ENCODE measurements at places on chromosomes 12 and 14.
A peak's percentile ranks its signal among the peaks of the same experiment; 100 is the strongest.

DNA sequence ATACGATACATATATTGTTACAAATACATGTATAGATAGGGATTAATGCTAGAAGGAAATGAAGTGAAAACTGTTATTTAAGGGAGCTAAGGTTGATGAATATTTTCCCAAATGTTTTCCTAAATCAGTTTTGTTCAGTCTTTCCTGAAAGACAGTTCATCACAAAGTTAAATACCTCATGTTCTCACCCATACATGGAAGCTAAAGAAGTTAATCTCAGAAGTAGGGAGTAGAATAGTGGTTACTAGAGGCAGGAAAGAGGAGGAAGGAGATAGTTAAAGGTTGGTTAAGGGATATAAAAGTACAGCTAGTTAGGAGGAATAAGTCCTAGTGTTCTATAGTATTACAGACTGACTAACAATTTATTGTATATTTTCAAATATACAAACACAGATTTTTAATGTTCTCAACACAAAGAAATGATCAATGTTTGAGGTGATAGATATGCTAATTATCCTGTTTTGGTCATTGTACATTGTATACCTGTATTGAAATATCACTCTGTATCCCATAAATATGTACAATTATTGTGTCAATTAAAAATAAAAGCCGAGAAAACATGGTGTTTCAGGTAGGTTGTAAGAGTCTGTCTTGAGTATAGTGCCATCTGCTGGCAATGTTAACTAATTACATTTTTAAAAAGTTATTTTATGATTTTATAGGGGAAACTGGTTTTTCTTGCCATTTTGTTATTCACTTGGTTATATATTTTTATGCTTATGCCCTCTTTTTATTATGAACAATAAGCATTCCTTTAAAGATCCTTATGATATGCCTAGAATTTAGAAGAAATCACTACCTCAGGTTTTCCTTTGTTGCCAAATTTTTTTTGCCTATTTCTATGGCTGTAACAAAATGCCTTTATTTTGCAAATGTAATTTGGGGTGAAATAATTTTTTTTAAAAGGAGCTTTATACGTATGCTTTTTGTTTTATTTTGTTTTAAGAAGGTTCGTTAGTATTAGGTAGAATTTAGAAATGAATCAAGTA is 26.9 kb downstream of the ZDHHC17 start:
- H3K4me1 ChIP-seq: peaks cover 5% of the 10 kb centered on the region
- no peaks in the 10 kb centered on the region for H3K27me3 ChIP-seq
- H3K36me3 ChIP-seq: no peaks in the 10 kb centered on the region
- no peak overlapping the region for H3K4me3 ChIP-seq

DNA sequence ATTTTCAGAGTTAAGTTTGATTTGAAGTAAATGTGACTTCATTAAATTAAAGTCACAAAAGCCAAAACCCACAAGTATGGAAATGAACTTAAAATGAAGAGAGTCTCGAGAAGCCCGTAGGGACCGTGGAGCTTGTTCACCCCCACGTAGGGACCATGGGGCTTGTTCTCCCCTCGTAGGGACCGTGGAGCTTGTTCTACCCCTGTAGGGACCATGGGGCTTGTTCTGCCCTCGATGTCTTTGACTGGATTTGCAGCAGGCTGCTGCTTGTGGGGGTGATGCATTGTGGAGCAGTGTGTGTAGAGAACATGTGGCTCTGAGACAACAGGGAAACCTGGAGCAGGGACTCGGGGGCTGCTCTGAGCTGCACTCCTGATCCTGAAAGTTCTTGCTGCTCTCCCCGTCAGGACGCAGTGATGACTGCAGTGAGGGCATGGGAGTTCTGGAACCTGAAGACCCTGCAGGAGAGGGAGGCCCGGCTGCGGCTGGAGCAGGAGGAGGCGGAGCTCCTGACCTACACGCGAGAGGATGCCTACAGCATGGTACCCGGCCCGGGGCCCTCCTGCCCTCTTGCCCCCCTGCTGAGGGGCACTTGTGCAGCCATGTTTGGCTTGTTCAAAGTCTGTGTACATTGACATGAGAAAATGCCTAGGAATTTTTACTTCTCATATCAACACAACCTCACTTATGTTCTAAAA is 94.2 kb downstream of the EP400 start:
- no peak overlapping the region for H3K4me3 ChIP-seq
- DNase-seq: no peak
- H3K27ac ChIP-seq: no peak overlapping the region
- no peaks in the 10 kb centered on the region for H3K4me1 ChIP-seq
- no peaks in the 10 kb centered on the region for H3K27me3 ChIP-seq

- no peaks in the 10 kb centered on the region for H3K4me1 ChIP-seq
- H3K27me3 ChIP-seq: no peaks in the 10 kb centered on the region
- H3K36me3 ChIP-seq: no peaks in the 10 kb centered on the region
- DNase-seq: no peak
- H3K27ac ChIP-seq: no peak overlapping the region
These were observed 64.6 kb upstream of the LMO3 start for GRCh38 chr12:16670456-16671050.

- no peak overlapping the region for H3K27ac ChIP-seq
- H3K4me3 ChIP-seq: no peak overlapping the region
- H3K4me1 ChIP-seq: peaks cover 3% of the 10 kb centered on the region
These were observed 59.1 kb downstream of the EXOC5 start for GRCh38 chr14:57209561-57209960.

- H3K27ac ChIP-seq: no peak overlapping the region
- no peak overlapping the region for H3K4me3 ChIP-seq
- peak; percentile 50 for DNase-seq
These were observed 1172.3 kb downstream of the LRFN5 start for GRCh38 chr14:42778984-42779383.

DNA sequence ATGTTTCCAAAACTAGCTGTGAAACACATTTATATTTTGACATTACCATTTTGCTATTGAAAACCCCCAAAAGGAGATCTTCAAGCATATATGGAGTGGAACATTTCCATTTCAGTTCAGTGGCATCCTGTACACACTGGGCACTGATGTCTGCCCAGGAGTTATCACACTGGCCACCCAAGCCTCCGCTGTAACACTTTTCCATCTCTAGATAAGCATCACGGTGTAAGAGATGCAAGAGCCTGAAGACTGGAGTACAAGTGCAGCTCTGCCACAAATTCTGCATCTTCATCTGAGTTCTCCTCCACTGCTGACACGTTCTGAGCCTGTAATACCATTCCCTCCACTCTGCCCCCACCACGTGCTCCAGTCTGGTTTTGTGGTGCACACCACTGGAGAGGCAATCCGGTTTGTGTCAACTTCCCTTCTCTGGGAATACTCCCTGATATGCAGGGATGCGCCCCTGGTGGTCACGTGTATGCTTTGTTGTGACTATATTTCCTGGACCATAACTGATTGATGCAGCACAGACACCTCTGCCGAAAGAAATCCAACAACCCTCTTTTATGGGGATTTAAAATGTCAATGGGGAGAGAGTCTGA is 12.7 kb downstream of the SPTLC2 start:
- no peaks in the 10 kb centered on the region for H3K4me1 ChIP-seq
- no peak overlapping the region for H3K27ac ChIP-seq
- H3K27me3 ChIP-seq: no peaks in the 10 kb centered on the region

DNA sequence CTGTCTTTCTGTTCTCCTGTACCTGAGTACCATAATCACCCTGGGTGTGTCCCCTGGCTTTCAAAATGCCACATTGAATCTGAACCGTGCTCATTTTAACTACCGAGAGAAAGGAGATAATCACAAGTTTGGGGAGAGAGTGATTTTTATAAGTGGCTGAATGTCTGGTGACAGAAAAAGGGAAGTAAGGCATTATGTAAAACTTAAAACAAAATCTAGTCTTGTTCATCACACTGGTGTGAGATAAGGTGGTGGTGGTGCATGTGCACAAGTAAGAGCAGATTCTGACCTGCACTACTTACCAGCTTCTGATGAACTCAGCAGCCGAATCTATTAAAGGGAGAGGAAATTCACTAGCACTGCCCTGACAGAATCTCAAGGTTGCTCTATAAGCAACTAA is 56.3 kb downstream of the SPPL3 start:
- no peak for DNase-seq
- H3K4me1 ChIP-seq: peaks cover 36% of the 10 kb centered on the region
- no peaks in the 10 kb centered on the region for H3K27me3 ChIP-seq
- H3K36me3 ChIP-seq: no peaks in the 10 kb centered on the region

DNA sequence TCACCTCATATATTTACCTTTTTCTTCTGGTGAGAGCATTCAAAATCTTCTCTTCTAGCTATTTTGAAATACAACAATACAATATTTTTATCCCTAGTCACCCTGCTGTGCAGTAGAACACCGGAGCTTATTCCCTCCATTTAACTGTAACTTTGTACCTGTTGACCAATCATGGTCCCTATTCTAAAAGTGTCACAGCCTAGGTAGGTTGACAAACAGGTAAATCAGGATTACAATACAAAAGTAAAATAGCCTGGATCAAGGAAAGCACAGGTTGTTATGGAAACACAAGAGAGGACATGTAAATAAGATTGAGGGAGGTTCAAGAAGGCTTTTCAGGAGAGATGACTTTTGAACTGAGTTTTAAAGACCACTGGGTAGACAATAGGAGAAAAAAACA is 670.9 kb downstream of the DIO2 start:
- peak; percentile 10 for DNase-seq
- H3K27ac ChIP-seq: no peak overlapping the region
- H3K4me3 ChIP-seq: no peak overlapping the region
- peaks cover 8% of the 10 kb centered on the region for H3K4me1 ChIP-seq
- H3K36me3 ChIP-seq: no peaks in the 10 kb centered on the region

- no peaks in the 10 kb centered on the region for H3K36me3 ChIP-seq
- no peak overlapping the region for H3K27ac ChIP-seq
- H3K4me1 ChIP-seq: peaks cover 6% of the 10 kb centered on the region
- peak; percentile 43 for DNase-seq
- H3K27me3 ChIP-seq: no peaks in the 10 kb centered on the region
- H3K4me3 ChIP-seq: no peak overlapping the region
These were observed 91.6 kb upstream of the ATF7IP start for GRCh38 chr12:14273913-14274311.
